Upper lobe of left lung (tissue), 6 donors: ENCODE measurements at places on chromosomes 6 and 20. TPM values are rescaled to one million over a fixed set of nuclear protein-coding genes. Genes with fewer than 3 reads are reported as not detected.

DNA sequence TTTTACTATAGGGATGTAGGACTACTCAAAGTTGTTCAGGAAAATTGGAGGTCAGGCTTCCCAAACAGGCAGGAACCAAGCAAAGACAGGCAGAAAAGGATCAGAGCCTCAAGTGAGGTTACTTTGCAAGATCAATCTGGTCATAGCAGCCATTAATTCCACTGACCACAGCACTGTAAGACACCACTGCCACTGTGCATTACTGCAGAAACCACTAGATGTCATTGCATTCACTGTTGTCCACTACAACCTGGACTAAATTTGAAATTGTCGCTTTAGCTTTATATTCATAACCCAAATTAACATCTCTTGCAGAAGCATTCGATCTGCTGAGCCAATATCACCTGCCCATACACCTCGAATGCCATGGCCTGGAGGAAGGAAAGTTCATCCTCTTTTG, 126.9 kb upstream of the UFL1 start:
- no peak overlapping the region for H3K27ac ChIP-seq
- H3K4me3 ChIP-seq, result no peak overlapping the region
- H3K36me3 ChIP-seq, result no peaks in the 10 kb centered on the region

NR2E1 gene
- total RNA-seq, result not detected

- H3K4me1 ChIP-seq, result no peaks in the 10 kb centered on the region
- no peak overlapping the region for H3K27ac ChIP-seq
- no peak for DNase-seq
- H3K4me3 ChIP-seq, result no peak overlapping the region
- H3K36me3 ChIP-seq, result no peaks in the 10 kb centered on the region
- H3K27me3 ChIP-seq, result no peaks in the 10 kb centered on the region
Observed at GRCh38 chr6:23532227-23532626, 593.8 kb upstream of the NRSN1 start.

IMPG1 gene
- not detected for total RNA-seq

DNA sequence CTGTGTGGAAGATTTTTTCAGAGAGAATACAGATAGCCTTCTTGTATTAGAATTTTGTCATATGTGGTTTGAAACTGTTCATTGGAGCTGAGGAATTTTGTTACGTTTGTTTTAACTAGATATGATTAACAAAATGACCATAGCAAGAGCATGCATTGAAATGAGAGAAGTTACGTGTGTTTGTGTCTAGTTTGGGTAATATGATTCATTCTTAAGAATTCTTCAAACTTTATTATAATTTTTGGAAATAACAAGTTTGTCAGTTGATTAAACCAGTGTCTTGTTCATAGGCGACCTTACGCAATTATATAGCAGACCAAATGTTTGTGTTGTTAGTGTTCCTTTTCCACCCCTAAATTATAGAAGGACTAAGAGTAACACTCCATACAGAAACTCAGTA, 5.5 kb downstream of the GMNN start:
- no peak for DNase-seq
- no peak overlapping the region for H3K4me3 ChIP-seq
- peaks cover 15% of the 10 kb centered on the region for H3K4me1 ChIP-seq
- peaks cover 4% of the 10 kb centered on the region for H3K36me3 ChIP-seq
- H3K27ac ChIP-seq, result no peak overlapping the region
